ENCODE measurements at places on chromosomes 3 and 15. TPM values are rescaled to one million over a fixed set of nuclear protein-coding genes. Genes with fewer than 3 reads are reported as not detected.

FES gene
- total RNA-seq = 26.2 TPM

GOLGA6L10 gene
- 1.6 TPM for total RNA-seq

TRH gene
- not detected for total RNA-seq

IL5RA gene
- total RNA-seq = 0.60 TPM

TM6SF1 gene
- total RNA-seq = 7.2 TPM

RPSA gene
- 518 TPM for total RNA-seq

POLQ gene
- total RNA-seq = 0.37 TPM

DET1 gene
- 7.4 TPM for total RNA-seq

FANCD2OS gene
- total RNA-seq = not detected

GPR87 gene
- total RNA-seq = not detected

AMT gene
- total RNA-seq = 20.7 TPM

GUCA1C gene
- total RNA-seq = not detected

EEFSEC gene
- 11.7 TPM for total RNA-seq

TP53BP1 gene
- 61.6 TPM for total RNA-seq

TRIM42 gene
- total RNA-seq = not detected

CD200 gene
- total RNA-seq = 10.5 TPM

ANKRD63 gene
- total RNA-seq = 1.6 TPM

ARRDC4 gene
- total RNA-seq = 28.3 TPM

IL17RB gene
- total RNA-seq = 13.3 TPM

FGF7 gene
- total RNA-seq = 99.0 TPM

TGM5 gene
- total RNA-seq = 0.26 TPM

FYTTD1 gene
- total RNA-seq = 54.6 TPM

GALNT15 gene
- total RNA-seq = 3.9 TPM

CDHR4 gene
- total RNA-seq = 0.09 TPM

PLAAT1 gene
- 0.58 TPM for total RNA-seq

PRICKLE2 gene
- total RNA-seq = 28.3 TPM

SERINC4 gene
- total RNA-seq = 0.23 TPM

USP19 gene
- 85.6 TPM for total RNA-seq
